ENCODE measurements at places on chromosomes 3 and 15.

- no peak for DNase-seq
These were observed 26.8 kb upstream of the PPP4R2 start for GRCh38 chr3:72969766-72970165.

DNA sequence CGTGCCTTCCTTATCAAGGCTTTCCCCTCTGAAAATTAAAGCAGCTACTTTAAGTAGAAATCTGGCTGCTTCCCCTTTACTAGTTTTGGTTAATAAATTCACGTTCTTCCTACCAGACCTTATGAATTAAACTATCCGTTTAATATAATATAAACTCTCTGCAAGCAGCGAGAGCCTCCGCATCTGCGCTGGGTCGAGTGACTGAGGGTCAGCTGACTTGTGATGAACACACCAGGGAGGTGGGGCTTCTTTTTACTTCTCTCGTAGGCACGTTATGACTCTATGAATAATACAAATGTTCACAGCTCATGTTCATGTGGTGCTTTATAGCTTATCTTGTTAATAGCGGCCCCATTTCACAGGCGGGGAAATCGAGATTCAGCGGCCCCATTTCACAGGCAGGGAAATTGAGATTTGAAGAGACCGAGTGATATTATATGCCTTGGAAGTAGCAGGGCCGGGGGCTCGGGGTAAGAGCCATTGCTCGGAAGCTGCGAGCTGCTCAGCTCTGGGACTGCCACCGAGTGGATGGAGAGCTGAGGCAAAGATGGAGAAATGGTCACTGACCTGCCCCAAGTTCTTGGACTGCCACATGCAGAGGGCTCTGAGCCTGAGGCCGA is 8.3 kb downstream of the MUC4 start:
- DNase-seq: no peak

GRCh38 chr3:187101184-187102072 is 37.9 kb downstream of the RPL39L start:
- no peak for DNase-seq

- DNase-seq: no peak
These were observed 3.6 kb downstream of the ONECUT1 start for GRCh38 chr15:52786436-52787122.

GRCh38 chr15:72970933-72971760 is 81.1 kb upstream of the NEO1 start:
- DNase-seq: no peak

GRCh38 chr3:65964838-65965237 is 73.9 kb downstream of the MAGI1 start:
- no peak for DNase-seq

DNA sequence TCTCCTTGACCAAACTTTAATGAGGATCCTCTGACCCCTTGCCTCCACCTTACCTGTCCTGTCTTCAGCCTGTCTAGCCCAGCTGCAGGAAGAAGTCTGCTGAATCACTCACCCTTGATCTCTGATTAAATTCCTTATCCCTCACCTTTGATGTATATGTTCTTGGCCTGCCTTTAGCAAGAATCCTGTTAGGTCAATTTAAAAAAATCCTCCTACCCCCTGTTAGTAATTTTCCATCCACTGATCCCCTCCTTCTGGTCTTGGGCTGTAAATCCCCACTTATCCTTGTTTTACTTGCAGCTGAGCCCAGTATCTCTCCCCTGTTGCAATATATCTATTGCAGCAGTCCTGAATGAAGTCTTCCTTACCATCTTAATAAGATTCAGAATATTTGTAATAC is 39.0 kb downstream of the MYH15 start:
- DNase-seq: no peak

- DNase-seq: no peak
These were observed 21.6 kb downstream of the ESYT3 start for GRCh38 chr3:138455801-138456716.

GRCh38 chr3:69879051-69879450 is 120.5 kb upstream of the SAMMSON start:
- DNase-seq: no peak

- DNase-seq: no peak
These were observed 288.5 kb downstream of the VGLL3 start for GRCh38 chr3:86702381-86702958.

- DNase-seq: no peak
These were observed 479.5 kb upstream of the AGTR1 start for GRCh38 chr3:148218222-148218621.

DNA sequence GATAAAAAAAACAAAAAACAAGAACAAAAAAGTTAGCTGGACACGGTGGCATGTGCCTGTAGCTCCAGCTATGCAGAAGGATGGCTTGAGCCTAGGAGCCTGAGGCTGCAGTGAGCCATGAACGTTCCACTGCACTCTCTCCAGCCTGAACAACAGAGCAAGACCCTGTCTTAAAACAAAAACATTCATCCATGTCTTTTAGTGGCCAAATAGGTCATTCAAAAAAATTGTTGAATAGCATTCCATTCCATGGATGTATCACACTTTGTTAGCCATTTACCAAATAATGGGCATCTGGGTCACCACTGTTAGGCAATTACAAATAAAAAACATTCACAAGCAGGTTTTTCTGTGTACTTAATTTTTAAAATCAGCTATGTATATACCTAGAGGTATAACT is 139.7 kb downstream of the STAG1 start:
- DNase-seq: no peak

- DNase-seq: no peak
These were observed 1.2 kb downstream of the NT5DC2 start for GRCh38 chr3:52532517-52532837.

DNA sequence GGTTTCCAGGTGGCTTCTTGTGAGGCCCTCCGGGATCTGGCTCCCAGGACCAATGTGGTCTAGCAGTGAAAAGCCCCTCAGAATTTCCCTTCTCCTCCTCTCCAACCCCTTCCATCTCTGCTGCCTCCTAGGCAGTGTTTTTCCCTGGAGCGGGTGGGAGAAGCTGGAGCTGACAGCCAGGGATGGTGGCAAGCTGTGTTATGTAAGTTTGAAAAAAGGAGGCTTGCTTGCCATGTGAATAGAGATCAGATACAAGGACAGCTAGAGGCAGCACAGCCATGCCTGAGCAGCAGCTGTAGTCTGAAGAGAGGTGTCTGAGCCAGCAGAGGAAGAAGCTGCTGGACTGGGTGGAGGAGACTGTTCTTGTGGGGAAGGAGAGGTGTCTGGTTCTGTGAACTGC is 20.6 kb downstream of the SNAPC5 start:
- DNase-seq: no peak

GRCh38 chr3:52498137-52499054 is 3.3 kb downstream of the STAB1 start:
- DNase-seq: no peak

DNA sequence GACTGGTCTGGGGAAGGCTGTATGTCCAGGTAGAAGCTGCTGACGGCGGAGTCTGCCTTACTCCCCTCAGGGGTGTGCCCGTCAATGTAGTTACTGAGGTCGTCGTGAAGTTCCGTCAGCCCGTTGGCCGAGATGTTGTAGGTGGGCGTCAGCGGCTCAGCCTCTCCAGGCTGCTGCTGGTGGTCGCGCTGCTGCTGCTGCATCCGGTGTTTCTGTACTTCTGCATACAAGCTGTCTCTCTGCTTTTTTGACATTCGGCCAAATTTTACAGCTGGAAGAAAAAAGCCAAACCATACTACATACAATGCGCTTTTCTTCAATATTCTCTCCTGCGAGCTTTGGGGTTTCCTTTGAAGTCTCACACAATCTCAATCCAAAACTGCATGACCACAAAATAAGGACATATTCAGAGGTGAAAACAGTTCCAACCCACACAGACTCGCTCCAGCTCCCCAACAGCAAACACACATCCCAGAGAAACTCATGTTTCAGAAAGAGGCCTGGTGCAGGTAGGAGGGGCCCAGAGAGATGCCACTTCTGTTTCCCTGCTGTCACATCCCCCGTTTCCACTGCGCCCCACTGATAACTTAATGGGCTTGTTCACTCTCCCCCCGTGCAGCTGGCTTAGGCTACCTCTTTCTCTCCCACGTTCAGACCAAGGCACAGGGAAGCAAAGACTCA is 32.5 kb upstream of the ICE2 start:
- no peak for DNase-seq

DNA sequence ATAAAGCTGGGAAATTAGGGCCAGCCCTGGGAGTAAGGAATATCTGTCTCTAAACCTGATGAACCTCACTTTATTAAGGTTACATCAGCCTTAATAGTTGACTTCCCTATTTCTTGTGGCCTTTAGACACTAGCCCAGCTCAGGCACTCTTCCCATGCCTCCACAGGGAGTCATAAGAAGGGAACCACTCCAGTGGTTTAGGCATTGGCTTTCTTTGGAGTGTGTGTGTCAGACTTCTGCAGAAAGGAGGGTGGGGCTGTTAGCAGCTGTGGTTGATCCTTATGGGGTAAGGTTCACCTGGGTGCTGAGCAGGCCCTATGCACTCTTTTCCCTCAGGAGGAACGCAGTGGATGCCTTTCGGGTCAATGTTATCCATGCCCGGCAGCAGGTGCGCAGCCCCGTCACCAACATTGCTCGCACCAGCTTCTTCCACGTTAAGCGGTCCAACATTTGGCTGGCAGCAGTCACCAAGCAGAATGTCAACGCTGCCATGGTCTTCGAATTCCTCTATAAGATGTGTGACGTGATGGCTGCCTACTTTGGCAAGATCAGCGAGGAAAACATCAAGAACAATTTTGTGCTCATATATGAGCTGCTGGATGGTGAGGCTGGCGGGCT is 4.0 kb downstream of the AP2M1 start:
- DNase-seq: no peak
